ENCODE measurements at places on chromosomes 3 and 15. TPM values are rescaled to one million over a fixed set of nuclear protein-coding genes. Genes with fewer than 3 reads are reported as not detected.

GRCh38 chr3:124770336-124771082 is 40.3 kb downstream of the UMPS start:
- DNase-seq: no peak

DNA sequence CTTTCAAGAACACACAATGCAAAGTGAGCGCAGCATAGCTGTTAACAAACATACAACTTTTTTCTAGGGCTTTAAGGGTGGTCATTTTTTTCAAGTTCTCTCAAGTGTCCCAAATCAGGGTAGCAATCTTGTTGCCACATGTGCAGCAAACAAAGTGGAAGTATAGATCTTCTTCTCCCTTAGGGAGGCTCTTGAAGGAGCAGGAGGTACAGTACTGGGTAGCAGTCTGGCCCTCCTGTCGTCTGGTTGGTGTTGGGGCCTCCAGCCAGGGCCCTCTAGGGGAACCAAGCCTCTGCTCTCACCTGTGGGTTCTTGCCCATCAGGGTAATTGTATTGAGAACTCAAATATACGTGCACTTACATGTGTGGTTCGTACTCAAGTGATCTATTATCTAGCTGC is 25.8 kb downstream of the MKRN2 start:
- no peak for DNase-seq

GRCh38 chr3:127750226-127751031 is 71.9 kb downstream of the MGLL start:
- no peak for DNase-seq

DNA sequence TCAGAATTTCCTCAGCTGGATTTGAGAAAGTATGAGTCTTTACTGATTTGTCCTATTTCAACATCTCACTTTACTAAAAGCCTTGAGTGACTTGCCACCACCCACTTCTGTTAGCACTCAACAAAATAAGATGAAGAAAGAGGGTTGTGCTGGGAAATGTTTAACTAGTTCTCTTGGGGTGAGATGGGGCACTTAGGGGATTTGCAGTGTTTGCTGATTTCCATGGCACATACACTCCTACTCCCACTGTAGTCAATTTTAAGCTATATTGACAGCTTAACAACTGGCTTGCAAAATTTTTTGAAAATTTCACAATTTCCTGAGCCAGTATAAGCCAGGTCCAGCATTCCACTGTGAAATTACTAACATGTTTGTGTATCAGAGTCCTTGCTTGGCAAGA is 463.1 kb upstream of the ARHGEF26 start:
- DNase-seq: no peak

GRCh38 chr3:64983583-64984359 is 296.0 kb upstream of the ADAMTS9 start:
- no peak for DNase-seq

DNA sequence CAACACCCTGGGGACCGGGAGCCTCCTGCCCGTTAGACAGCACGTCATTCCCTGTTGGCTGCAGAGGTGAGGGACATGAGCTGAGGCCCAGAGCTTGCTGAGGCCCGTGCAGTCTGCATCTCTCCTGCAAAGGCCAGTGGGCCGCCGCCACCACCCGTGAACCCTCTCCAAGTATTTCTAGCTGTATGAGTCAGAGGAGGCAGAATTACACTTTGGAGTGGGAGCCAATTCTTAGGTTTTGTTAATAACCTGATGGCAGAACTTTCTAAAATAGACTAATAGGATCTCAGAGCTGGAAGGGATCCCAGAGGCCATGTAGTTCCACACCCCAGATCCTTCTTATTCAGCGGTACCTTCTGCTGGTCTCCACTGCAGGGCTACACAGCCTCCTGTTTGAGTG is 335.2 kb upstream of the CTDSPL start:
- no peak for DNase-seq

DNA sequence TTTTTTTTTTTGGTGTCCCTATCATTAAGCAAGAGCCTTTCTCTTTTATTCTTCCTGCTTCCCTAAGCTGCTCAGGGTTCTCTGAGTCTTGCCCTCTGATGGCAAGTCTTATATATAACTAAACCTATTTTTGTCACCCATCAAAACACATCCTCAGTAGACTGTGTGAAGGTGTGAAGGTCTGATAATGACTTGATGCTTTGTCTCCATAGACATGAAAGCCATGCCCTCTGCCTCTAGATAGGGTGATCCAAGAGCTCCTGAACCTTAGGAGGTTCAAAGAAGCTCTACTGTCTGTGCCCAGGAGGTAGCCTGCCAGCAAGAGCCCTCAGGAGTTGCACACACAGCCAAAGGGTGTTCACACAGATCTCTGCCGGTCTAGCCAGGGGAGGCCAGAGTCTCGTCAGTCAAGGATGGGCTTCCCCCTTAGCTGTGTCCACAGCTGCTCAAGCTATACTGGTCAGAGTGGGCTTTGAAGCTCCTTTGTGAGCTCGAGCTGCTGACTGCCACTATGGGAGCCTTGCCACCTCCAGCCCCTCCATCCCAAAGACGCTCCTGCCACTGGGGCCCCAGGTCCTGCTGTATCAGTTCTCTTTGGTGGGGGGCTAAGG is 13.1 kb upstream of the SNX22 start:
- DNase-seq: no peak

GRCh38 chr3:73681610-73682009 is 56.9 kb upstream of the PDZRN3 start:
- no peak for DNase-seq

IQCH gene
- 1.3 TPM for total RNA-seq

C3orf70 gene
- not detected for total RNA-seq

Data from CD8-positive, alpha-beta memory T cell (primary cell).